ENCODE measurements at places on chromosomes 1 and 21.

DNA sequence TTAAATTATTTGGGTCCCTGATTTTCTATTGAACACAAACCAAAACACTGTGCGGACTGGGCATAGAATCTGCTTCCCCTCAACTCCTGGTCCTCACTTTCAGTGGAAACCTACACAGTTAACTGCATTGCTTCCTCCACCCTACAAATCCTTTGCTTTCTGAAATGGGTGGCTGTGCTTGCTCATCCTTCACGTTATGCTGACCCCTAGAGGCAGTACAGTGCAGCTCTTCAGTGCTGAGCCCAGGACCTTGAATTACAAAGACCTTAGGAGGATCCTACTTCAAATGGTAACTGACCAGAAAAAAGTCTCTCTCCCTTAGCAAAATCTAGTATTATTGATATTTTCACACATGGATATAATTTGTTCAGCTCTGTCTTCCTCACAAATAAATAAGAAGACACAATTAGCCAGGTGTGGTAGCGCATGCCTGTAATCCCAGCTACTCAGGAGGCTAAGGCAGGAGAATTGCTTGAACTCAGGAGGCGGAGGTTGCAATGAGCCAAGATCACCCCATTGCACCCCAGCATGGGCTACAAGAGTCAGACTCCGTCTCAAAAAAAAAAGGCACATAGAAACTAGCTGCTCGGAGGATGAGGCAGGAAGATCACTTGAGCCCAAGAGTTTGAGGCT, 63.4 kb upstream of the L1TD1 start:
- DNase-seq = no peak

DNA sequence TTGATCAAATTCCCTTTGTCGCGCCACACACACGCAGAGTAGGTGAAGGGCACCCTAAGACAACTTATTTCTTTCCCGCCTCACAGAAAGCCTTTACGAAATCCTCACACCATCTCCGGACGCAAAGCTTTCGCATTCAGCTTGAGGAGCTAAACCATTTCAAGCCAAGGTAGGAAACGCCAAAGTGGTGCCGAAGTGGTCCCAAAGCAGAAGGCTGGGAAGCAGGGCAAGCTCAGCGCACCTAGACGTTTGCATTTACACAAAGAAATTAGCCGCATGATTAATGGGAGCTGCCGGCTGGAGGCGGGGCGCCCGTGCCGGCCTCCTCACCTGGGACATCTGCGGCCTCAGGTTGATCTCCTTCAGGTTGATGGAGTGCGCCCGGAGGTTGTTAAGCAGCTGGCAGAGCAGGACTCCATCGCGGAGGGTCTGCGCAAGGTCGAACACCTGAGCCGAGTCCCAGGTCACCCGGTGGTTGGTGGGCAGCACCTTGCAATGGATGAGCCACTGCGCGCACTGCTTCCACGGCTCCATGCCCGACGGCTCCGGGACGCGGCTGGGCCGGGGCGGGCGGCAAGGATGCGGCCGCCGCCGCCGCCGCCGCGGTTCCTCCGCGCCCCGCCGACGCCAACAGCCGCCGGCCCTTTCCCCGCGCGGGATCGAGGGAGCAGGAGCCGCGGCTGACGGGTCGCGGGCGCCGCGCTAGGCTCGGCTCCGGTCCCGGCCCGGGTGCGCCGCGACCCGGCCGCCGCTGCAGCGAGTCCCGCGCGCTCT, 457 bp downstream of the VAV3 start:
- DNase-seq = no peak

DNA sequence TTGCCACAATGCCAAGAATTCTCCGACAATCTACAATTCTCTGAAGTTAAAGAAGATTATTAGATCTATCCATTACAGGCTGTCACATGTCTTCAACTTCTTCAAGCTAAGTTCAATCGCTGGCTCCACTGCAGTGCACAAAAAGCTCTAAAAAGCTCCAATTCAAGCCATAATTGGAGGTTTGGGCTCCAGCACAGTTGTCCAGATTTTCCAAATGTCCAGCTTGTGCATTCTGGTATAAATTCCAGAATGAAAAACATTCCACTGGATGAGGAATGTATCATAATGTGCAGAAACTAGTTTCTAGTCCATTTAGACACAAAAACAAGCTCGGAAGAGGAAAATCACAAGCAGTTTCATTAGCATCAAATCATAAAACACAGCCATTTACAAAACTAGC, 138.6 kb downstream of the NRIP1 start:
- no peak for DNase-seq

DNA sequence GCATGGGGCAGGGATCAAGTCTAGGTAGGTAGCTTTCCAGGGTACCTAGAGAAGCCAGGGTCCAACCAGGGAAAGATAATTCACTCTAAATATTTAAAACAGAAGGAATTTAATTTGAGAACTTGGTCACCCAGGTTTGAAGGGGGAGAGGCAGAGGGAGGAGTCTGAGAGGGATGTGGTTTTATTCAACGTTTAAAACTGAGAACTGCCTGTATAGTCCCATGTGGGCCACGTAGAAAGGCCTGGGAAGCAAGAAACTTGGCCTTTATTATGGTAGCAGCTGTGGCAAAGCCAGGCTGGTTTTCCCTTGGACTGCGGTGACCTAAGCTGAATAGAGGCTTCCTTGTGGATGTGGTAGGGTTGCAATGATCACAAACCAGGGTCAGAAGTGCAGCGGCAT, 42.0 kb upstream of the DUSP10 start:
- DNase-seq = no peak

GRCh38 chr1:215617979-215618378, 50.9 kb downstream of the KCTD3 start:
- no peak for DNase-seq

GRCh38 chr21:22754746-22755145, 1756.5 kb downstream of the NCAM2 start:
- DNase-seq = no peak

- no peak for DNase-seq
Observed at GRCh38 chr21:29626801-29627470, 312.9 kb downstream of the GRIK1 start.

DNA sequence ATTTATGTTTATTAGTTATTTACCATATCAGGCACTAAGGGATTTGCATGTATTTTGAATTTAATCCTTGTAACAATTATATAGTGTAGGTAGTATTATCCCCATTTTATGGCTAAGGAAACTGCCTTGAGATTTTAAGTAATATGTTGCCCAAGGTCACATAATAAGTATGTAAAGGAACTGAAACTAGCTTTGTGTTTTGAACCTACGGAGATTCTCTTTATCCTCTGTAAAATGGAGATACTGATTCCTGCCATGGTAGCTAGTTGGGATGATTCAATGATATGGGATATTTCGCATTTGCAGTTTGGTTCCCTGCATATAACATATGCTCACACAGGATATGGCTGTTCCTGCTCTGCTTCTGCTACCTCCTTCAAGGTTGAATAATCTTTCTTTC, 144.3 kb downstream of the ST6GALNAC3 start:
- no peak for DNase-seq

- DNase-seq = no peak
Observed at GRCh38 chr1:186559601-186560116, 98.7 kb upstream of the PDC start.

DNA sequence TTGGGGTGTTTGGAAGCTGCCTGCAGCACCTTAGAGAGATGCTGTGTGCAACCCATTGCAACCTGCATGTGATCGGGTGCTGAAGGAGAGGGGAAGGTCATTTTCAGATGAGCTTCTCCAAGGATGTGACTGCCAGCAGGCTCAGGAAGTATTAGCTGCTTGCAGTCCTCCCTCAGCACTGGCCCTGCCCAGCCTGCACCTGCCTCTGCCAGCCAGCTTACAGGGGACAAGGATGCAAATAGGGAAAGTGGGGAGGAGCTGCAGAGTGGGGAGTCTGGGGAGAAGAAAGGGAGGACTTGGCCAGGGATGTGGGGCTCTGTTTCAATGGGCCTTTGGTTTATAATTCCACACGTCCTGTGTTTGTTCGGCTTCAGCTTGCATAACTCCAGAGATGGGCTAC, 254.5 kb downstream of the RRAGC start:
- DNase-seq = no peak

DNA sequence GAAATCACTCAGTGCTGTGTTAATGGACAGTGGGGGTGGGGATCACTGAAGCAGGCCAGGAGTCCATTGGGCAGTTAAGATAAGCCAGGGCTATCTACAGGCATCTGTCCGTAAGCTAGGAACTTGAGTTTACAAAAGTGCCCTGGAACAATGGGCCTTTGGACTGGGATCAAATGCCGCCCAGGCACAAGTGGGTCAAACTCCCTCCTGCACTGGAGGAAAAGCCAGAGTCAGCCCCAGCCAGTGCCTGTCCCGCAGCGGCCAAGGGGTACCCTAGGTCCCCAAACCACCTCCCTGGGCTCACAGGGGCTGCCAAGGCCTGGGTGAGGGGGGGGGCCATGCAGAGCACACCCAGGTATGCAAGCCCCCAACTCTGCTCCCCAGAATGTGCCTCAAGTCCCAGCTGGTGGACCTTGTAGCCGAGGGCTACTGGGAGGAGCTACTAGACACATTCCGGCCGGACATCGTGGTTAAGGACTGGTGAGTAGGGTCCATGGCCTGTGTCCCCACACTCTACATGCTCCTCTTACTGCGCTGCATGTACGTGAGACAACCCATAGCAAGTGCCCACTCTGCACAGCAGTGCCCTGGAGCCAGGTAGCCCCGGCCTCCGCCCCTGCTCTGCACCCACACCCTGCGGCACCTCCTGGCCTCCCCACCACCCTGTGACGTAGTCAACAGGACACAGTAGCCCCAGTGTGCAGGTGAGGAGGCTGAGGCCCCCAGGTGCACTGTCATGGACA, 7.7 kb downstream of the FBXO6 start:
- no peak for DNase-seq

DNA sequence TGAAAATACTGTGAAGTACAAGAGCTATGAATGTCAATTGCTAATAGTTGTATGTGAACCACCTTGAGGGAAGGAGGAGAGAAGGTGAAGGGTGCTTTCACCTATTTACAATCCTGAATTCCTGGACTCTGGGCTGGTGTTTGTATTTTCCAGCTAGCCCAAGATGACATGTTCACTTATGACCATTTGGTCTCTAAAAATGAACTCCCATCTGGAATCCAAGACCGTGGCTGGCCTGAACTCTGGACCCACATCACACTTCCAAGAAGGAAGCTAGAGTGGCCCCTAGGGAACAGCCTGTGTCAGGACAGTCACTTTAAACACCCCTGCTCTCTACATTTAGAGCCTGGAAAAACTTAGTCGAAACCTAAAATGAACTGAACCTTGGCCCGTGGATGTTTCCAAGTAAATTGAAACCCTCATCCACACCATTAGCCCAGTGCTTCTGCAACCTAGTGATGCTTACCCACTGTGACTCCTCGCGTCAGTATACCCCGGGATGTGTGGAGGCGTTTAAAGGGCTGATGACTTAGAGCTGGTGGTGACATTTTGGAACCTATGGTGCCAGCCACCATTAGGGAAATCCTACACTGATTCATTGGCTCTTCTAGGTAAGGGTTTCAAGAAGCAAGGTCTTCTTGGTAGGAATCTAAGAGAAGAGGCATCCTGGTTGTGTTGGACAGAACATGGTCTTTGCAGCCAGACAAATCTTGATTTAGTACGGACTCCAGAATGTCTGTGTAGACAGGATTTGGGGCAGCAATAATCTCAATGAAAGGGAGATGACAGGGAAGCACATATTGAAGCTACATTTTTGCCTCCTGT, 171.5 kb upstream of the IRF2BP2 start:
- no peak for DNase-seq

GRCh38 chr1:207991583-207992026, 80.7 kb upstream of the CD34 start:
- no peak for DNase-seq

- no peak for DNase-seq
Observed at GRCh38 chr1:3905953-3906671, 6.0 kb upstream of the C1orf174 start.

- no peak for DNase-seq
Observed at GRCh38 chr1:171899838-171900237, 58.5 kb downstream of the DNM3 start.

GRCh38 chr1:192984080-192984479, 75.1 kb downstream of the UCHL5 start:
- DNase-seq = no peak

- no peak for DNase-seq
Observed at GRCh38 chr21:41630249-41630648, 122.3 kb upstream of the TMPRSS2 start.

DNA sequence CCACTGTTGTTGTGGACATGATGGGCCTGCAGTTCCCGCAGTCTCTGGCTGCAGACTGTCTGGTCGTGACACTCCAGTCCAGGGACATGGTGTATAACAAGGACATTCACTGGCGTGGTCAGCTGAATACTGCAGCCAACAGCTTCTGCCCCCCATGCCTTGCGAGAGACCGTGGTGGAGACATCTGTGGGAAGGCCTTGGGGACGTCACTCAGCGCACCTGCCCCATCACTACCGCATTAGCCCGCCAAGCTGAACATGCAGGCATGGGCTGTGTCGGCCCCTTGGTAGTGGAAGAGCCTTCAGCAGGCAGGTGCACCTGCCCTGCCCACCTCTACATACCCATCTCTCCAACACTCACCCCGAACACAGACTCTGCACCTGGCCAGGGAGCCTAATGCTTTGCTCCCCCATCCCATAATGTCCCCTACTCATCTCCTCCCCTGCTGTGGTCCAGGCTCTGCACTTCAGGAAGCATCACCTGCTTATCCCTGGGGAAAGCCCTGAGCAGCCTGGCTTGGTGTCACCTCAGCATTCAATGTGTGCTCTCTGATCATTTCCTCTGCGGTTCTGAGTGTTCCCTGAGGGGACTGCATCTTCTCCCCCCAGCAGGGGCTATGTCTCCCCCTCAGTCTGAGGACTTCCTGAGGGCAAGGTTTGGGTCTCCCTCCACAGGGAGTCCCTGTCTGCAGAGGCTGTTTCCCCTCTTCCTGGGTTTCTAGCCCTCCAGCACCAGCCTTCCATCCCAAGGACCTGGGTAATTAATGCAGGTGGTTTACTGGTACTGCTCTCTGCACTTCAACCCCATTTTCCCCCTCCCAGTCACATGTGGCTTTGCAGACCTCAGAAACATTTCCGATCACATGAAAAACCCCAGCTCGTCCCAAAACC, 3.2 kb downstream of the PGLYRP4 start:
- DNase-seq = no peak

- no peak for DNase-seq
Observed at GRCh38 chr21:29301691-29302090, 3.0 kb downstream of the BACH1 start.

DNA sequence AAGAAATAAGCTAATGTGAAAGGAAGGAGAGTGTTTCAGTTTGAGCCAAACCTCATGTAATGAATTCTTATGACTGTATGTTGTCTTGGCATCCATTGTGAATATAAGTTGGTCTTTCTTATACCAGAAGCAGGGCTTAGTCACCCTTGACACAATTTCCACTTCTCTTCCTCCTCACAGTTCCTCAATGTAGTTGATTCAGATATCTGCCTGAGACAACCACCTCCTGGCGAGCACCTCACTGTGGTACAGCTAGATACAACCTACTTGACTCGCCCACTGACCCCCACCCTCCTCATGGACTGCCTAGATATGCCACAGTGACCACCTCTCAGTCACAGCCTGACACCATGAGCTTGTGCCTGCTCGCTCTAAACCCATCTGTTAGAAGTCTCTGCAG, 45.6 kb downstream of the KYAT3 start:
- no peak for DNase-seq

DNA sequence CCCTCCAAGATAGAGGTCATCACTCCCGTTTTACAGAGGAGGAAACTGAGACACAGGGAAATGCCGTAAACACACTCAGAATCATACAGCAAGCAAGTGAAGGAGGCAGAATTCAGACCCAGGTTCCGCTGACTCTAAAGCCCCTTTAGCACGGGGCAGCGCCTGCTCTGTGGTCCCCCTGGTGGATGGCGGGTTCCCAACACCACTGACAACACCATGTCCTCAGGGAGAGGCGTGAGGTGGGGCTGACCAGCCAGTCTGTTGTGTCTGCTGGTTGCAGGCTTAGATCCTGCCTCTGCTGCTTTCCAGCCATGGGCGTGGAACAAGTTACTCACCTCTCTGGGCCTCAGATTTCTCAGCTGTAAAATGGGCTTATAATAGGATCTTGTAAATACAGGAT, 617.3 kb downstream of the MATN1 start:
- DNase-seq = no peak
